M059J (cell line): ENCODE measurements at places on chromosomes 5 and 9. TPM values are rescaled to one million over a fixed set of nuclear protein-coding genes. Genes with fewer than 3 reads are reported as not detected.

- peak; percentile 23 for DNase-seq
These were observed 587.0 kb upstream of the ADAMTS16 start for GRCh38 chr5:4553130-4553529.

GRCh38 chr5:116675626-116675910 lies 100.9 kb upstream of the SEMA6A start:
- DNase-seq, result no peak

DNA sequence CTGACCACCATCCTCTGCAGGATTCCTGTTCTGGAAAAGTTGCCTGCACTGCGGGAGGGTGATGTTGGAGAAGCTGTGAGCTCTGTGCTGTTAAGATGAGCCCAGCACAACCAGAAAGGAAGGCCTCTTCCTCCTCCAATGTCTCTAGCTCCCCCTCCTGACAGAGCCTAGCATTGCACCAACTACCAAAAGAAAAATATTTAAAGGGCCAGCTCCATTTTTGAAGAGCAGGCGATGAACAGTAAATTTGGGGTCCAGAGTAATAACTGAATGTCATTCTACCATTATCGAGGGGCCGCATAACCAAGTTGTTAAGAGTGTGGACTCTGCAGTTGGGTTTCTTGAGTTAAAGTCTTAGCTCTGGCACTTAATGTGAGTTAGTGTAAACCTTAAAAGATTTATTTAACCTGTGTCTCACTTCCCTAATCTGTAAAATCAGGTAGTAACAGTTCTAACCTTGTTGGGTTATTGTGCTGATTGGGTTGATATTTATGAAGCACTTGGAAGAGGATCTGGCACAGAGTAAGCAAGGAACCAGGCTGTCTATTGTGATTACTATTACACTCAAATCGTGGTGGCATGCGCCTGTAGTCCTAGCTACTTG lies 3.9 kb downstream of the TEX53 start:
- peak; percentile 79 for DNase-seq

GRCh38 chr9:124267271-124267807 lies 9.6 kb downstream of the NEK6 start:
- peak; percentile 97 for DNase-seq

DNA sequence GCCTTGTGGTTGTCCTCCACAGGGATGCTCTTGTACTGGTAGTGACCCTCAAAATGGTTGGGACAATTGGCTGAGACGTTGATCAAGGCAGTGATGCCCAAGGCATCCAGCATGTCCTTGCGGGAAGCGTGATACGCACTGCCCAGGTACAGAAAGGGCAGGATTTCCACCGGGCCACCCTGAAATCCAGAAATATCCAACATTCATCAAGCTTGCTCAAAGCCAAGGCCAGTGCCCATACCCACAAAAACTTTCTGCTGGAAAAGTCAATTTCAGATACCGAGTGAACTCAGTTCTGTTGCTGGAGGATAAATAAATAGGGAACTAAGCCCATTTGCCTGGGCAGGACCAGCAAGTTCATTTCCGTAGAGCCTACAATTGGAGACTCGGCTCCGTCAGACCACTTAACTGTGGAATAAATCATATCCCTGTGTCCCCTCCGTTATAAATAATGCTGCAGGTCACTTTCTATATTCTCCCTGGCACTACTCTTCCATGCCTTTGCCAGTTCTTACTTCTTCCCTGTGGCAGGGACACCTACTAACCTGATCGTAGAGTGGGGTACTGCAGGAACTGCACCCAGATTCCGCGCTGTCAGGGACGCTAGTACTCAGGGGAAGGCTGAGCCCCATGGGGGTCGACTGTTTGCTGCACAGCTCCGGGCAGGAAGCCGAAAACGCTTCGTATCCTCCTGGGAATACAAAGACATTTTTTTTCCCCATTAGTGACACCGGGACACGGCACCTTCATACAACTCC lies 1.2 kb downstream of the DUSP1 start:
- peak; percentile 52 for DNase-seq

GRCh38 chr9:113154471-113154870 lies 3.7 kb downstream of the SLC31A2 start:
- peak; percentile 81 for DNase-seq

- DNase-seq, result no peak
These were observed 41.4 kb downstream of the COL23A1 start for GRCh38 chr5:178548746-178549145.

DNA sequence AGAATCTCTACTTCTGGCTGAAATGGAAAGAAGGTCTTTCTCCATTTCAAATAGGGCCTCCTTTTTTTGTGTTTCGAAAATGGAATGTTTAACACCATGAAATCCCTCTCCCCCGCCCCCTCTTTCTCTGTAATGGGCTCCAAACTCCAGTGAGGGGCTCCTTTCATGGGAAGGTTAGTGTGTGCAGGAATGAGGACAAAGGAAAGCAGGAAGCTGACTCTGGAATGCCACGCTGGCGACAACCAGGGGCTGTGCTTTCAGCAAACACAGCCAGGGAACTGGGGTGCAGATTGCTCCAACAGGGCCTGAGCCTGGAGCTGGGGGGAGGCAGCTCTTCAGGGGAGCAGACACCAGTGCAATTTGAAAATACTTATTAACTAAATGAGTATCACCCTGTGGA lies 82.8 kb downstream of the CRB2 start:
- no peak for DNase-seq

- peak; percentile 3 for DNase-seq
These were observed 184.0 kb downstream of the CNTLN start for GRCh38 chr9:17318821-17319320.

- no peak for DNase-seq
These were observed 3.3 kb upstream of the SH2D3C start for GRCh38 chr9:127781806-127782205.

- no peak for DNase-seq
These were observed 1.9 kb upstream of the RNF38 start for GRCh38 chr9:36401897-36402480.

DNA sequence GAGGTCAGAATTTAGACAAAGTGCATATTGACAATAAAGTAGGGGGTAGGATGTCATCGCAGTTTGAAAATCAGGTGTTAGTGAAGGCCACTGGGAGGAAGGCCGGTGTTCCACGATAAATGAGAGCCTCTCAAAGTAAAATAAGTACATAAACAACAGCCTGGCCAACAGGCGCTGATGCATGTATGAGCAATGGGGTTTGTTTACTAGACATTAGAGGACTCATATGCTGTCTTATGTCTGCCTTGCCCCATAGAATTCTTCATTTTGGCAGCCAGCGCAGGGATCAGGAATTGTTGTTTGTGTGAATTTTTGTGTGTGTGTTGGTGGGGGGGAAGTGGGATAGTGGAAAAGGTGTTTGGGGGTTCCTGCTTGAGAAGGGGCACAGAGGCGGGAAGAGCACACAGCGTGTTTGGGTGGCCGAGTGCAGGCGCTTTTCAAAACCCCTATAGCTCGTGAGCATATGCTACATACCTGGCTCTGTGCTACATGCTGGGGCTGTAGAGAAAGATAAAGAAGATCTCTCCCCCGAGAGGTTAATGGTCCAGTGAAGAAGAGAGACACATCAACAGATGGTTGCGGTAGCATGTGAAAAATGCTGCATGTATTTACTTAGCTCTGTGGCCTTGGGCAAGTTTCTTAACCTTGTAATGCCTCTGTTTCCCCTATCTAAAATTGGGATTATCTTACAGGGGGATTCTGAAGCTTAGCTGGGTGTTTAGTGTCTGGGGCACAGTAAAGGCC lies 11.5 kb downstream of the SNX30 start:
- DNase-seq, result peak; percentile 33

- DNase-seq, result no peak
These were observed 251.8 kb upstream of the RASA1 start for GRCh38 chr5:87015901-87016300.

- DNase-seq, result peak; percentile 29
These were observed 441.9 kb upstream of the PIK3R1 start for GRCh38 chr5:67773411-67774266.

GRCh38 chr5:116530276-116530675 lies 44.3 kb downstream of the SEMA6A start:
- DNase-seq, result no peak

GRCh38 chr9:7756088-7756487 lies 43.5 kb downstream of the DMAC1 start:
- peak; percentile 9 for DNase-seq

DNA sequence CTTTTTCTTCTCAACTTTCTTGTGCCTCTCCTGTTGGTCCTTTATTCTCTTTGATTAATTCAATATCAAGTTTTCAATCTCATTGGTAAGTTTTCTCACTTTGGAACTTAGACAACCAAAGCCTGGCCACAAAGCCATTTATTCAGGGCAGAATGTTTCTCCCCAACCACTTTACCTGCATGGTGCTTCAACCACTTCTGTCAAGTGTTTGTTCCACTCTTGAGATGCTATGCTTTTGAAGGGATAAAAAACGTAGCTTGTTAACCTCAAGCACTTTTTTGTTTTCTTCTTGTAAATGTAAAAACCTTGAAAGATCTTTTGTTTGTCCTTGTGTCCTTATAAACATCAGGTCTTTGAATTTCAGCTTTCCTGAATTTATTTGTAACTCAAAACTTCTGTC lies 966.7 kb downstream of the MAT2B start:
- no peak for DNase-seq

- no peak for DNase-seq
These were observed 65.0 kb upstream of the IER5L start for GRCh38 chr9:129242971-129243561.

DNA sequence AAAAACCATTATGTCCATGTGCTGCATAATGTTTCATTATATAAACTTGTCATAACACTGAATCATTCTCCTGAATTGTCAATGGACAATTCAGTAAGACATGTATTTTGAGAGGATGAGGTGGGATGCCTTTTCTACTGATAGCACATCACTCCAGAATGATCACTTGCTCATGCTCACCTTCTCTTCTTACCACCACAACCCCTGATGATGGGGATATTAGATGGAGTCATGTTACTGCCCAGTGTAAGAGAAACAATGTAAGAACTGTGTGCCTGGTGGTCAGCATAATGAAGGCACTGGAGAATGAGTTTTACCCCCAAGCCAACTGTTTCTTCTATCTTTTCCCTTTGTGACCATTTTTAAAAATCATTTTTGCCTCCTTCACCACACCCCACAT lies 198.8 kb downstream of the ADAMTSL1 start:
- no peak for DNase-seq

GRCh38 chr9:123697686-123698085 lies 232.2 kb downstream of the DENND1A start:
- no peak for DNase-seq

DNA sequence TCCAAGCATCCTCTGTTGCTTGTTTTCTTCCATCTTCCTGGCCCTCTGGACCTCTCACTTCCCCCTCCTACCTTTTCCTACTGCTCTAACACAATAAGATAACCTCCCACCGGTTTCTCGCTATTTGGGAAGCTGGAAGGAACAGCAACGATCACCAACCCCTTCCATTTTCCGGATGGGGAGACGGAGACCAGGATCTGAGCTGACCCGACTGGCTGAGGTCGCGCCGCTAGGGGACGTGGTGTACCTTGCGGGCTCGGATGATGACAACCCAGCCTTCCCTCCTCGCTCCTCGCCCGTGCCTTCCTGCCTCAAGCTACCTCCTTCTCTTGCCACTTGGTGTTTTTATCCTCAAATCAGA lies 1.9 kb downstream of the LPAR1 start:
- DNase-seq, result peak; percentile 66

DNA sequence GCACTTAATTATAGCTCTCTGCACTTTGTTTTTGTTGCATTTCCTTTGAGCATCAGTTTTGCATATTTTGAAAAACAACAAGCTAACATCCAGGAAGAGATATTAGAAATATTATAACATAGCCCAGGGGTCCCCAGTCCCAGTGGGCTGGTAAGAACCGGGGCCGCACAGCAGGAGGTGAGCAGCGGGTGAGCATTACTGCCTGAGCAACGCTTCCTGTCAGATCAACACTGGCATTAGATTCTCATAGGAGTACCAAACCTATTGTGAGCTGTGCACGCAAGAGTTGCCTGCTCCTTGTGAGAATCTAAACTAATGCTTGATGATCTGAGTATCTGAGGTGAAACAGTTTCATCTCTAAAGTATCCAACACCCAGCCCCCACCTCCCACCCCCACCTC lies 675.9 kb upstream of the ZNF608 start:
- DNase-seq, result no peak

DNA sequence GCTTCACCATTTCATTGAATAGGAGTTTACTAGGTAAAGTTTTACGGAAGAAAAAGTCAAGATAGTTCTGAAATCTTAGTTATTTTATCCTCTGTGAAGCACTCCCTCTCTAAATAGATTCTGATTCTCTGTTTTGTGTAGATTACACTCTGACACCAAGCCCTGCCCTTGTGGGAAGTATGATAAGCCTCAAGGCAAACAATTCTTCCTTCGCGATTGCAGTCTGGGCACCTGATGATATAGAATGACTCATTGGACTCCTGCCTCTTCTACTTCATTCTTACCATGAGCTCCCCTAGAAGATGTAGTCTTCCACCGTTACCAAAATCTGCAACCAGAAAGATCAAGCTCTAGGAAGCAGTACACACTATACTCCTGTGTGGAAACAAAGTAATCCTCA lies 626.9 kb upstream of the PTGER4 start:
- peak; percentile 54 for DNase-seq

GNA14 gene
- total RNA-seq, result 0.42 TPM in 1 of 2 replicates, not detected in the other

SHB gene
- 16.7 and 25.6 TPM in 2 replicates for total RNA-seq

CD14 gene
- 0.47 TPM in 1 of 2 replicates, not detected in the other for total RNA-seq

CATSPER3 gene
- not detected in 2 replicates for total RNA-seq

LHX2 gene
- 2.9 and 5.3 TPM in 2 replicates for total RNA-seq

GRIA1 gene
- 0.30 and 1.2 TPM in 2 replicates for total RNA-seq

LHX3 gene
- total RNA-seq, result not detected in 2 replicates

UNC5A gene
- total RNA-seq, result 0.05 and 0.12 TPM in 2 replicates

SLC45A2 gene
- not detected in 2 replicates for total RNA-seq

STPG3 gene
- not detected in 2 replicates for total RNA-seq

TAF1L gene
- 0.02 TPM in 2 replicates for total RNA-seq

IFNA21 gene
- total RNA-seq, result not detected in 2 replicates

PCDHGA9 gene
- 0.02 and 0.17 TPM in 2 replicates for total RNA-seq

CDH10 gene
- 0.10 TPM in 1 of 2 replicates, not detected in the other for total RNA-seq

OR1J2 gene
- not detected in 2 replicates for total RNA-seq

IDNK gene
- 2.4 and 3.2 TPM in 2 replicates for total RNA-seq

PFN3 gene
- total RNA-seq, result not detected in 2 replicates

PCDHB5 gene
- total RNA-seq, result not detected in 2 replicates

CLK4 gene
- 4.6 and 6.6 TPM in 2 replicates for total RNA-seq

PCDHGC5 gene
- total RNA-seq, result 2.0 and 2.2 TPM in 2 replicates

LTC4S gene
- not detected in 2 replicates for total RNA-seq
